ENCODE measurements at places on chromosomes 13 and 19.

GRCh38 chr19:566403-566802, 6.0 kb upstream of the BSG start:
- no peak for DNase-seq

DNA sequence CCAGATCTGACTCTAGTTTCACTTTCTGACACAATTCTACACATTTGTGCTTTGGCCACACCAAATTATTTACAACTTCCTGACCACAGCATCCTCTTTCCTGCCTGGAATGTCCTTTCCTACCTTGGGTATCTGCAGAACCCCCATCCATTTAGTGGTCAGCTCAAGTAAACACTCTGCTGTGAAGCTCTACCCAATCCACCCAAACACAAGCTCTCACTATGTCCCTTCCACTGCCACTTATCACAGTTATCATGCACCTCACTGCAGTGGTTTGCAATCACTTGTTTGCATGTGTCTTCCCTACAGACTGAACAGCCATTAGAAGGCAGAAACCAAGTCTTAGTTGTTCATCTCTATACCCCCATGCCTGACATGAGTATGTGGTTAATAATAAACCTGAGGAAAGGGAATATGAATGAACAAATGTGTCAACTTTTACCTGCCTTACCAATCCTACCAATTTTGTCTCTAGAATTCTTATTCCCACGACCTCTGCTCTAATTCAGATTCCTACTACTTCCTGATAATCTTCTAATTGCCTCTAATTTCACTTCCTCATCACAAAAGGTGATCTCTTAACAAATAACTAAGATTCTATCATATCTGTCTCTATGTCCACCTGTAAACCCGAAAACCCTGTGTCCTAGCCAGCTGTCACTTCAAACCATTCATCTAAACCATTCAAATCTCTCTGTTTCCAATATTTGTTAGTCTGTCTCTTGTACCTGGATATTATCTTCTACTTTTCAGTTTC, 25.1 kb downstream of the LNX2 start:
- no peak for DNase-seq

DNA sequence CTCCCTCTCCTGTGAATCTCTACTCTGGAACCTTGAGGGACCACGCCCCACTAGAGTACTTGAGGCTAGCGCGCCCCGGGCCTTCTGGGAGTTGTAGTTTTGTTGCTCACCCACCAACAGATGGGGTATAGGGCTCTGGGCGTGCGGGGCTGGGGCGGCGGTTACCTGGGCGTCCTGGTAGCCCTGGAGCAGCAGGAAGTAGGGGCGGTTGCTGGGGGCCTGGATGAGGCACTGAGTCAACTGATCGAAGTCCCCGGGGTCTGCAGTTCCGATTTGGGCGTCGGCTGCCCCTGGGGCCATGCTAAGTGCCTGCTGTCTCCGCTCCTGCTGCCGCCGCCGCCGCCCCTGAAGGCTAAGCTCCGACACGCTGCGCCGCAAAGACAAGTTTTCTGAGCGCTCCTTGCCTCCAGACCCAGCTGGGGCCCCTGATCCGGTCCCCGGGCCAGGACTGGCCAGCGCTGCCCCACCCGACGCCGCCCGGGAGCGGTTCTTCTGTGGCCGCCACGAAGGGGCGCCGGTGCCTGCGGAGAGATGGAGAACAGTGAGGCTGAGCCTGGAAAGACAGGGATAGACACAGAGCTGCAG, 5.3 kb downstream of the RASIP1 start:
- no peak for DNase-seq

DNA sequence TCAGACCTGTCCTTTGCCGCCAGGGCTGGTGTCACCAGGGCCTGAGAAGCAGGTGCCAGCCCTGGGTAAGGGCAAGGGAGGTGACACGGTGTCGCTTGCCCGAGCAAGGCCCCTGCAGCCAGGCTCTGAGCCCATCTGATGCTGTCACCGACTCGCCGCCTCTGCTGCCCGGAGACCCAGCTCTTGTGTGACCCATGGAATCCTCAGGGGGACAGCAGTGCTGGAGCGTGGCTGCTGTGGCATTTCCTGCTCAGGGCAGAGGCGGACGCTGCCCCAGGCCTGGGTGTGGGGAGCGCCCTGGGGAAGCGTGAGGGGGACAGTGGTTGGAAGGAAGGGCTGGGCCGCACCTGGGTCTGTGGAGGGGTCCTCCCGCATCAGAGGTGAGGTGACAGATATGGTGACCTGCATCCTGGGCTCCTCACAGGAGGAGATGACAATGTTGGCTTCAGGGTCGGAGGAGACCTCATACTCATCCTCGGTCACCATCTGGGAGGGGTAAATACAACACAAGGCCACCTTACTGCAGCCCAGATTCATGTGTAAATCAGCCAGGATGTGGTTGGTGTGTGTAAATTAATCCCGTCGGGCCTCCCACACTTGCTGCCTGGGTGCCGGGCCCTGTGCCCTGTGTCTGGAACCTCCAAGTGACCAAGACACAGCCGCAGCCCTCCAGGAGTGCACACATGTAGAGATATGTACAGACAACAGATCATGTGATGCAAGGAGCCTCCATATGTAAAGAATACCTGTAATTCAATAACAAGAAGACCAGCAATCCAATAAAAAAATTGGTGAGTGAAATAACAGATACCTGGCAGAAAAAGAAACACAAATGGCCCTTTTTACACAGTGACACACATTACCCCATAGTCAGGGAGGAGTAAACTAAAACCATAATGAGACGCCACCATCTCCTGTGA, 27.6 kb upstream of the MATK start:
- DNase-seq = no peak

GRCh38 chr19:57689750-57690149, 8.0 kb downstream of the ZNF551 start:
- no peak for DNase-seq

DNA sequence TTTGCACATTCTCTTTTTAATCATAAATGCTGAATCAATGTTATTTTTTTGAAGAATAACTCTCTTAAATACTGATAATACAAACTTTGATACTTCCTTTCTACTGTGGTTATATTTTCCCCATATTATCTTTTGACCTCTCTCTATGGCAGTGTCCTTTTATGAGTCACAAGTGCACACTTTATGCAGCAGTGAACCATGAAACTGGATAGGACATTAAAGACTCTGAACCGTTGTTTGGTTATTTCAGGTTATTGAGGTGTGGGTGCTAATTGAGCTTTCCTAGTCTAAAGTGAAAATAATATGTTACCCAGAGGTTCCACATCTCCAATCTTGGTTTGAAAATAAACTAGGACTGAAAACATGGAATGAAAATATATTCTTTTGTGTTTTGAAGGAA, 71.4 kb downstream of the DGKH start:
- no peak for DNase-seq

GRCh38 chr13:24574847-24575246, 62.3 kb upstream of the PARP4 start:
- DNase-seq = no peak

DNA sequence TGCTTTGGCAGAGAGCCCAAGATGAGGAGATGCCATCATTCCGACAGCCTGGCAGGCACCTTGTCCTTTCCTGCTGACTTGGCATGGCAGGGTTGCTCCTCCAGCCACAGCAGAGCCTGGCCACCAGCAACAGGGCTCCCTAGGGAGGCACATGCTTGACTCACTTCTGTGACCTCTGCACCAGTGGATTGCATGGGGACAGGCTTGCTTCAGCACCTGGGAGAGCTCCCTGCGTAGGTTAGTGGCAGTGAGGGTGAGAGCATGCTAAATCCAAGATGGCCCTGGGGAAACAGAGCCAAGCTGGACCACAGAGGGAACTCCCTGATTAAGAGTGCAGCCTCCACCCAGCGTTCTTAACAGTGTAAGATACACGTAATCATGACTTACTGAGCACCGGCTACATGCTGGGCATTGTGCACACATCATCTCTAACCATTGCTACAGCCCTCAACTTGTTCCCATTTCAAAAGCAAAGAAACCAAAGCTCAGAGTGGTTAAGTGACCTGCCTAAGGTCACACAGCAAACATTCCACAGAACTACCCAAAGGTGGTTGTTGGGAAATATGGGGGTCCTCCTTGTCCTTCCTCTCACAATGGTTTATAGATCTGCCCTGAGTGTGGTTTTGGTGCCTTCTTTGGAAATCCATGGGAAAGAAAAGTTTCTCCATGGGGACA, 116.6 kb upstream of the UQCRFS1 start:
- DNase-seq = peak; percentile 1

DNA sequence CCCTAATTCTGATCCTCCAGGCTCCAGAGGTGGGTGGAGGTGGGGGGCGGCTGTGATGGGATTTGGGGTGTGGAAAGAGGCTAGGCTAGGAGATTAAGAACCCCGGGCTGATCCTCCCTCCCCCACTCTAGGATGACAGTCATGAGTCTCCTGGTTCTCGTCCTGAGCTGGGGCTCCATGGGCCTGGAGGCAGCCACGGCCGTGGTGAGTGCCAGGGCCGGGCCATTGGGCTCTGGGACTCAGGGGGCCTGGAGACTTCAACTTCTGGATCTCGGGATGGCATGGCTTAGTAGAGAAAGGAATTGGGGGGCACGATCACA, 13.9 kb downstream of the TTYH1 start:
- no peak for DNase-seq

DNA sequence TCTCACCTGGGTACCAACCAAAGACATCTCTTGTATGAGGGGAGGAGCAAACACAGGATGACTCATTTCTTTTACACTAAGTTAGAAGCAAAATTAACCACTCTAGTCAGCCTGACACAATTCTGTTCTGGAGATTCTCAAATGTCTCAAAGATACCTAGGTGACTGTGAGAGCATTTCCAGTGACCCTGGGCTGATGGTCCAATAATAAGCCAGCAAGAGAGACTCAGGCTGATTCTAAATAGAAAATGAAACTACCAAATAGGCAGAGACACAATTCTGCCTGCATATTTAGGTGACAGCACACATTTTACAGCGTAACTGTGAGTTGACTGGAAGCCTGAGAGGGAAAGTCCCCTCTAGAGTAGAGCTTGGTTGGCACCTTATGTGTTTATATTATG, 16.3 kb downstream of the ZNF91 start:
- DNase-seq = no peak

- DNase-seq = peak; percentile 72
Observed at GRCh38 chr13:108508263-108508662, 121.1 kb upstream of the MYO16 start.

GRCh38 chr19:47779524-47780214, 1.2 kb downstream of the SELENOW start:
- DNase-seq = peak; percentile 43

DNA sequence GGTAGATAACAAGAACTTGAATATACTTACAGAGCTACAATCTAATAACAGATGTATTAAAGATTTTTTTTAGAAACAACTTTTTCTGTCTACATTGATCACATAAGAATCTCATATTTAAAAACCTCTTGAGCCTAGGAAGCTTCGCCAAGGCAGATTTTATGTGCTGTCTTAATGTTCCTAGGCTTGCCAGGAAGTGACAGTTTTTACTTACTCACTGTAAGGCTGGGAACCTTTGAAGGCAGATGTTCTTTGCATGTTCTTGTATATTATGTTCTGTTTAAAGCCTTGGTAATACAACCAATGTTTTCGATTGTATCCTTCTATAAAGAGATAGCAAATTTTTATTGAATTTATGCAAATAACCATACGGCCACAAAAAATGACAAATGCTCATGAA, 492.7 kb downstream of the GPC5 start:
- DNase-seq = no peak

DNA sequence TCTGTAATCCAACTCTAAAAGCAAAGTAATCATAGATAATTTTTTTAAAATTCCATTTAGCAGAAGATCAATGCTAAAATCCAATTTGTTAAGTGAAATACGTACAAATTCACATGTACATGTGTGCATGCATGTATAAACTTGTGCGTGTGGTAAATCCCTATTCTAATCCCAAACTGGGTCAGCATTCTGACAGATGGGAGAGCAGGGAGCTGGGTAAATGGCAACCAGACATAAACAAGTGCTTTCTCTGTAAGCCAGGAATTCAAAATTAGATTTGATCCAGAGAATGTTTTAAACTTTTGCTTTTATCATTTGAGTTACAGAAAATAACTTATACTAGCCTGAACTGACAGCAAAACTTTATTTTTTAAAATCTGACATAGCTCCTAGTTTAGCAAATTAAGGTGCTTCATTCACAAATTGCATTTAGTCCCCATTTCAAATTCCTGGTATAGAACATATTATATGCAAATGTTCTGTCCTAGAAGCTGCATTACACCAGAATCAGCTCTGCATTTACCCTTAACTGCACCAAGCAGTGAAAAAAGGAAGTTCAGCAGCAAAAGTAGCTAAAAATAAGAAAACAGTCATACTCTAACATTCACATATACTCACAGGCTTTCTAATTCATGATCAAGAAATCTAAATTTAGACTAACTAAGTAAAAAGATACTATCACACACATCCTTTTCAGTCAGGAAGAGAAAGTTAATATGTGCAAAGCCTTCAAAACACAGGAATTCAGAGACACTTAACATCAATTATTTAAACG, 32.6 kb downstream of the UBL3 start:
- DNase-seq = no peak

DNA sequence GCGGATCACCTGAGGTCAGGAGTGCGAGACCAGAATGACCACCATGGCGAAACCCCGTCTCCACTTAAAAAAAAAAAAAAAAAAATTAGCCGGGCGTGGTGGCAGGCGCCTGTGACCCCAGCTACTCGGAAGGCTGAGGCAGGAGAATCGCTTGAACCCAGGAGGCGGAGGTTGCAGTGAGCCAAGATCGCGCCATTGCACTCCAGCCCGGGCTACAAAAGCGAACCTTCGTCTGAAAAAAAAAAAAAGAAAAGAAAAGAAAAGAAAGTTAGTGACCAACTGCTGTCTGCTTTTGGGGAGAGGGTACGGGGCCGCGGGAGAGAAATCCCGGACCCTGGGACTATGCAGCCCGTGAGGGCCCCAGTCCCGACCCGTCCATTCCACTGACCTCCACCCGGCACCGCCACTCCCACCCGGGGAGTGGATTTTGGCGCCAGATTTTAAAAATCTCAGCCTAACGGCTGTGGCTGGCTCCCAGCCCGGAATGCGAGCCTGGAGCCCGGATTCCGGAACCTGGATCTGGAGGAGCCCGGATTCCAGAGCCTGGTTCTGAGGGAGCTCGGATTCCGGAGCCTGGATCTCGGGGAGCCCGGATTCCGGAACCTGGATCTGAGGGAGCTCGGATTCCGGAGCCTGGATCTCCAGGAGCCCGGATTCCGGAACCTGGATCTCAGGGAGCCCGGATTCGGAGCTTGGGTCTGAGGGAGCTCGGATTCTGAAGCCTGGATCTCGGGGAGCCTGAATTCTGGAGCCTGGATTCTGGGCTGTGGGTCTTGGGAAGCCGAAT, 6.1 kb upstream of the LMNB2 start:
- DNase-seq = peak; percentile 96

GRCh38 chr13:108030769-108031168, 184.6 kb downstream of the LIG4 start:
- DNase-seq = no peak

- no peak for DNase-seq
Observed at GRCh38 chr19:2479556-2480194, 3.7 kb downstream of the GADD45B start.

Data from adipocyte (in vitro differentiated cells).